ENCODE measurements at places on chromosomes 4 and X.

GRCh38 chr4:2696423-2696822 is 59.7 kb downstream of the TNIP2 start:
- DNase-seq = no peak

GRCh38 chrX:46912603-46913491 is 626 bp downstream of the JADE3 start:
- no peak for DNase-seq

GRCh38 chr4:80812145-80812544 is 218.4 kb upstream of the BMP3 start:
- no peak for DNase-seq

GRCh38 chr4:85187106-85187505 is 220.6 kb upstream of the WDFY3 start:
- no peak for DNase-seq

- no peak for DNase-seq
Observed at GRCh38 chrX:82961129-82961528, 547.0 kb upstream of the POU3F4 start.

DNA sequence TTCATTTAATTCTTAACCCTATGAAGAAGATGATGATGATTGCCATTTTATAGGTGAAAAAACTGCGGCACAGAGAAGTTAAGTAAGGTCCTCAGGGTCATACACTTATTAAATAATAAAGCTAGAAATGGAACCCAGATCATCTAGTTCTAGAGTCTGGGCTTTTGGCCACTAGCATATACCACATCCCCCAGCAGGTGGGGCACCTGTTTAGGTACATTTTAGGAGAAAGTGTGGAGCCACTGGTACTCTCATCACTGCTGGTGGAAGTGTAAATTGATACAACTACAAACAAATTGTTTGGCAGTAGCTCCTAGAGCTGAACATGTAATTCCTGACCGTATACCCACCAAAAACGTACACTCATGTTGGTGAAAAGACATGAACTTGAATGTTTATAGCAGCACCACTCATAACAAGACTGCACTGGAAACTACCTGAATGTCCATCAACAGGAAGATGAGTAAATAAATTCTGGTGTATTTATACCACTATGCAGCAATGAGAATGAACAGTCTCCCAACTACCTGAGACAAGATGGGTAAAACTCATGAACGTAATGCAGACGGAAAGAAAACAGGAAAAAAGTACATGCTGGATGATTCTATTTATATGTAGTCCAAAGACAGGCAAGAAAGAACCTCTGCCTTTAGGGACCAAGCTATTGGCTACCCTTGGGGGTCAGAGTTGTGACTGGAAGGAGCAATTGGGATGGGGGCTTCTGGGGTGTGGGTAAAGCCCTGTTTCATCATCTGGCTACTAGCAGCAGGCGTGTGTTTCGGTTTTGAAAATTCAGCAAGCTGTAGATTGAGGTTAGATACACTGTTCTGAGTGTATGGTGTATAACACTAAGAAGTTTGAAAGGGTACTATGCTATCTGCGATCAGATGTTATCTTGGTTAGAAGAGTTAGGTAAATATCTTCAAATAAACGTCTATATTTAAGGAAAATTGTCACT is 72.3 kb upstream of the ADGRG2 start:
- DNase-seq = no peak

GRCh38 chr4:124973716-124974115 is 261.2 kb upstream of the ANKRD50 start:
- no peak for DNase-seq
